ENCODE measurements at places on chromosomes 2 and 18. TPM values are rescaled to one million over a fixed set of nuclear protein-coding genes. Genes with fewer than 3 reads are reported as not detected.

GRCh38 chr2:238009563-238009962, 42.7 kb downstream of the UBE2F start:
- no peak for DNase-seq

DNA sequence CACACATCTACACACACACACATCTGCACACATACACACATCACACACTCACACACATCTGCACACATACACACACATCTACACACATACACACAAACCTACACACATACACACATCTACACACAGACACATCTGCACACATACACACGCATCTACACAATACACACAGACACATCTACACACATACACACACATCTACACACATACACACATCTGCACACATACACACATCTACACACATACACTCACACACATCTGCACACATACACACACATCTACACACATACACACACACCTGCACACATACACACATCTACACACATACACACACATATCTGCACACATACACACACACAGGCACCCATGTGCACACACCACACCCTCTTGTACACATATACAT, 400 bp upstream of the PRLH start:
- no peak for DNase-seq

- DNase-seq, result peak; percentile 65
Measured at GRCh38 chr18:23619388-23619881, 33.1 kb upstream of the NPC1 start.

- DNase-seq, result no peak
Measured at GRCh38 chr18:36066001-36066400, 1.4 kb downstream of the RPRD1A start.

- DNase-seq, result no peak
Measured at GRCh38 chr18:12741351-12741750, 38.5 kb downstream of the PSMG2 start.

DNA sequence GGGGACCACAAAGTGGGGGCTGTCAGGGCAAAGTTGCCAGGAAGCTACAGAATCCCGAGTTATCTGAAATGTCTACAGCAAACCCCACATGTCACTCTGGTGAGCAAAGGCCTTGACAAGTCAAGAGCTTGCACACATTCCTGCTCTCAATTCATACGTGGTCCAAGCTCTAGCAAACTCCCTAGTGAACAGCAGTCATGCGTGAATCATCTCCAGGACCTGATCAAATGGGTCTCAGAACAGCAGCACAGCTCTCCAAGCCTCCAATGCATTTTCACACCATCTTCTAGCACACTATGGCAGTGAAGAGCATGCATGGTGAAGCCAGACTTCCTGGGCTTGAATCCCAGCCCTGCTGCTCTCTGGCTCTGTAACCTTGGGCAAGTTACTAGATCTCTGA, 68.5 kb downstream of the MYO5B start:
- no peak for DNase-seq

DNA sequence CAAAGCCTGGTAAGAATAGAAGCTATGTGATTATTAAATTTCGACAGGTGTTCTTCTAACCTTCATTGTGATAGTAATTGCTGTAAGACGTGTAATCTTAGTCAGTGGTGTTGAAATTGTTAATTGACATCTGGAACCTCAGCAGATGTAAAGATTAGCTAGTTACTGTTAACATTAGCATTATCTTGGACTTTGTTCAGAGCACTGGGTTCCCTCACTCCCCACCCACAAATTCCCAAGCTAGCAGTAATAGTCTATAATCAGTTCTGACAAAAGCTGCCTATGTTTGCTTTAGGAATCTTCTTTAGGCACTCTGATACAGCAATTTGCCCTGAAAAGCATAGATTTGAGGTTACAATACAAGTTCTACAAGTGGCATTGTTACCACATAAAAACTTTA, 233.7 kb downstream of the EN1 start:
- no peak for DNase-seq

DNA sequence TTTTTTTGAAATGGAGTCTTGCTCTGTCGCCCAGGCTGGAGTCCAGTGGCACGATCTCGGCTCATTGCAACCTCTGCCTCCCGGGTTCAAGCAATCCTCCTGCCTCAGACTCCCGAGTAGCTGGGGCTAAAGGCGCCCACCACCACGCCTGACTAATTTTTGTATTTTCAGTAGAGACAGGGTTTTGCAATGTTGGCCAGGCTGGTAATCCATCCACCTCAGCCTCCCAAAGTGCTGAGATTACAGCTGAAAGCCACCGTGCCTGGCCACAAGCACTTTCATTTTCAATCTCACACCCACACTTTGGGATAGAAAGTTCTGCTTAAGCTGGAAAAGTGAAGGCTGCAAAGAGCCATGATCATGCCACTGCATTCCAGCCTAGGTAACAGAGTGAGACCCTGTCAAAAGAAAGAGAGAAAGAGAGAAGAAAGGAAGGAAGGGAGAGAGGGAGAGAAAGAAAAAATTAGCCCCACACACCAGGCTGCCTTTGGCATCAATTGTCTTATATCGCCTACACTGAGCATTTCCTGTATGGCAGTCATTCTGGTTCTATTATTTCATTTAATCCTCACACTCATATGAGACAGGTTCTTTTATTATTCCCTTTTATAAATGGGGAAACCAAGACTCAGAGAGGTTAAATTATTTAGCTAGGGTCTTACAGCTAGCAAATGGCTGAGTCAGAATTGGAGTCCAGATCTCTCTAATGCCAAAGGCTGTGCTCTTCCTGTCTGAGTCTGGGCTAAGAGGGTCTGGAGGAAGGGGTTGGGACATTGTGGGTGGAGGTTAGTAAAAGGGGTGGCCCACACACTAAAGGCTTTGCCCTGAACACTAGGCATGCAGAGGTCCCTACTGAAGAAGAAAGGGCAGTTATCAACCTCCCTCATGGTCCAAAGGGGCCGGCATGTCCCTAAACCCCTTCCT, 37.9 kb upstream of the PKDCC start:
- DNase-seq, result no peak

DNA sequence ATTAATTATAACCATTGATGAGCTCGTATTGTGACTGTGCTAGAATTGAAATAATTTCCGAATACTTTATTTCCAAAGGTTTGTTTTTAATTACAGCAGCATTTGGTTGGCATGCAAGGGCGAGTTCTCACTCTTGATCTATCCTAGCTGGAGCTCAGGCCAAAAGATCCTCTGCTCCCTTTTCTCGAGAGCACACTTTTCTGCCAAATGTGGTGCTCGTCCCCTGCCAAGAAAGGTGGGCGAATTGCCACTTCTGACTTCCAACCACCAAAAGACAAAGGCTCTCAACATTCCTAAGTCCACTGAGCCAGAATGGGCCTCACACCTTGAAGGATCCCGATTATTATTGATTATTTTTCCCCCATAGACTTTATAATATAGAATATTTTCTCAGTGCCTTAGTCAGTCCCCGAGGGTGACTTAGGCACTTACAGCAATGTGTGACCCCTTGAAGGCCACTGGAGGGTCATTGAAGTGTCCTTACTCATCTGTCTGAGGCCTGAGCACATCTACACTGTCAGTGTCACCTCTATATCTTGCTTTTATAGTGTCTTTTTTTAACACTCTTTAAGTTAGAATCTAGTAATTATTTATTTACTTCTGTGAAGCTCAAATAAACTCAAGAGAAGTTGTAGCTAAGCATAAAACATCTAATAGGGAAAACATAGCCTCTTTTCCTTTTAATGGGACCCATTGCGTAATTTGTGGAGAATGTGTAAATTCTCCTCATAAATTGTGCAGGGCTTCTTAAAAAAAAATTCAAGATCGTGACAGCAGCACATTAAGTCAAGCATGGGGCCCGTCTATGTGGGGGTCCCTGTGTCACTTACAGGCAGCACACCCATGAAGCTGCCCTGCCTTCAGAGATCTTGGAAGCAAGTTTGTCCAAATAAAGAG, 98.3 kb downstream of the MEIS1 start:
- DNase-seq, result no peak

DNA sequence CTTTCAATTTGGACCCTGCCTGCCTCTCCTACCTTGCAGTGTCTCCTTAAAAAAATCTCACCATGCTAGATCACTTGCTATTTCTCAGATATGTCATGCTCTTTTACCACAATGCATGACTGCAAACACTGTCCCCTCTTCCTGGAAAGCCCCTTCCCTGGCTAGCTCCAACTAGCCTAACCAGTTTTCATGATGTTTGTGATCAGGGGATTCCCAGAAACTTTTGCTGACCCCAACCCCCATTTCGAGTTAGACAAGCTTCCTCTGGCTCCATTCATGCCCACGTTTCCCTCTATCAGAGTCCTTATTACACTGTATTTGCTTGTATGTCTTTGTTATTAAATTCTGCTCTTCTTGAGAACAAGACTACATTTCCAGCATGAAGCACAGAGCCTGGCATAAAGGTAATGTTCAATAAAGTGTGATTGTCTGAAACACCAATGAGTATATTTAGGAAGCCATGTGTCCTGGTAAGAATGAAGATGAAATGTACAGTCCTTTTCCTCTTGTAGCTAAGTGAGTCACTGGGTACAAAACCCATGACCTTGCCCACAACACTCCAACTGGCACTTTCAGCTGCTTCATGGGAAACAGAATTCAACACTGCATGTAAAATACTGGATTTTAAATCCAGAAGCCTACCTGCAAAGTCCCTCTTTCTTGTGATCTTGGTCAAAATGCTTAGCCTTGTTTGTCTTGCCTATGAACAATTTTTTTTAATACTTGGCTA, 62.0 kb upstream of the ATL2 start:
- peak; percentile 56 for DNase-seq

- no peak for DNase-seq
Measured at GRCh38 chr2:145692971-145693478, 1173.1 kb upstream of the ZEB2 start.

DNA sequence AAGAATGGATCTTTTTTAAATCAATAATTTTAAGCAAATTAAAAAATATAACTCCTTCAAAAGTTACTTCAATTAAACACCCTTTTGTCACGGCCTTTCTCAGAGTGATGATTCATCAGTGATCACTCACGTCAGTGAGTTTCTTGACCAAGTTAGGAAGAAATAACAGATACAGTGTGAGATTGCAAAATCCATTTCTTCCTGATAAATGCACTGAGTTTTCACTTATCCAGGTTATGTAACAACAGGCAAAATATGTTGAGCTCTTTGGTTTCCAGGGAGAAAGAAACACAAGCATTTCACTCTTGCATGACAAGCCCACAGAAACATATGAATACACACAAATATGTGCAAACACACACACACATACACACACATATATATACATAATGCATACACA, 195.9 kb upstream of the CYRIA start:
- DNase-seq, result no peak

DNA sequence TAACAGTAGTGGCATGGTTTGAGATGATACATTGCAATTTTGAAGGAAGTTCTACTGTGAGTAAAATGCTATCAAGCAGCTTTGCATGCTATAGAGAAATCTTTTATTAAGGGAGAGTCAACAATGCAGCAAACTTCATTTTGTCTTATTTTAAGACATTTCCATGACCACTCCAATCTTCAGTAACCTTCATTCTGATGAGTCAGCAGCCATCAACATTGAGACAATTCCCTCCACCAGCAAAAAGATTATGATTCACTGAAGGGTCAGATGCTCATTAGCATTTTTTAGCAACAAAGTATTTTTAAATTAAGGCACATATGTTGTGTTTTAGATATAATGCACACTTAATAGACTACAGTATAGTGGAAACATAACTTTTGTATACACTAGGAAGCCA, 235.7 kb downstream of the DSC3 start:
- no peak for DNase-seq

- peak; percentile 68 for DNase-seq
Measured at GRCh38 chr18:13003466-13003896, 12.3 kb downstream of the CEP192 start.

- DNase-seq, result no peak
Measured at GRCh38 chr2:109419960-109420370, 193.8 kb downstream of the SEPTIN10 start.

DNA sequence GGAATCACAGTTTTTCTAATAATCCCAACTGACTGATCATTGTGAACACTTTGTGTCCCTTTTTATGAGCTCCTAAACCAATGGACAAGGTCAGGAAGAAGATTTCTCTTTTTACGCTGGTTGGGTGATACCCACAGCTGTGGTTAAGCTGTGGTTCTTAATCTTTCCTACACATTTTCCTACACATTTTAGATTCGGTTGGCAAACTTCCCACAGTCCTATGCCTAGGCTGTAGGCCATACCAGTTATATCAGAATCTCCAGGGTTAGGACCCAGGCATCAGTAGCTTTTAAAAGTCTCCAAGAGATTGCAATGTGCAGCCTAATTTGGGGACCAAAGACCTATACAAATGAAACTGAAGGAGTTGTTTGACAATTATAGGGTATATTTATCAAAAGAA, 203.0 kb downstream of the SP3 start:
- DNase-seq, result no peak

The GKN1 gene
- total RNA-seq, result not detected

The CFAP53 gene
- 0.38 TPM for total RNA-seq

The RNU2-63P gene
- total RNA-seq, result 34.9 TPM

The SULT1C4 gene
- not detected for total RNA-seq

The IL36A gene
- 0.23 TPM for total RNA-seq

The LIMS2 gene
- total RNA-seq, result 7.2 TPM

Measured in activated CD4-positive, alpha-beta T cell treated with anti-CD3 and anti-CD28 coated beads, Interleukin-2, amount 10 ng/mL, durations not matched to agents 24 days and 14 days (primary cell).